ELR (cell line): ENCODE measurements at places on chromosomes 12 and 14.

DNA sequence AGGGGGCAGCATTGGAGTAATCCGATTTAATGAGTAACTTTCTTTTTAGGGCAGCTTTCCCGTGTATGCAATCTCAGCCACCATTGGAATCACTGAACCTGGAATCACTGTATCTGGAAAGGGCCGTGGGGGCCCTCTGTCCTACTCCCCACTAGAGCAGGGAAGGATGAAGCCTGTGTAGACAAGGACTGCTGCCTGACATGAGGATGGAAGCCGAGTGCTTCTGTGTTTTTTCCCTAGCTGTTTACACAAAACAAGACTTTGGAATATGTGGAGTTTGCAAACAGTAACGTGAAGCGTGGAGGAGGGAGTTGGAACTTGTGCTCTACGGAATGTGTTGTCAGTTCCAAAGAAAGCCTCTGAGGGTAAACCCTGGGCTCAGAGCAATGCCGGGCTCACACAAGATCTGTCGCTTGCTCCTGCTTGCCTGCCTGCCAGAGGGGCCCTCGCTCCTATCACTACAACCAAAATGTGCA, 32.4 kb upstream of the HDAC7 start:
- DNase-seq, result no peak

- DNase-seq, result peak; percentile 85
Observed at GRCh38 chr12:1594261-1595025, at the start of gene FBXL14. Gene FBXL14 (minus strand): TSS chr12:1594581. CDS start chr12:1594066, 515 bp downstream.

DNA sequence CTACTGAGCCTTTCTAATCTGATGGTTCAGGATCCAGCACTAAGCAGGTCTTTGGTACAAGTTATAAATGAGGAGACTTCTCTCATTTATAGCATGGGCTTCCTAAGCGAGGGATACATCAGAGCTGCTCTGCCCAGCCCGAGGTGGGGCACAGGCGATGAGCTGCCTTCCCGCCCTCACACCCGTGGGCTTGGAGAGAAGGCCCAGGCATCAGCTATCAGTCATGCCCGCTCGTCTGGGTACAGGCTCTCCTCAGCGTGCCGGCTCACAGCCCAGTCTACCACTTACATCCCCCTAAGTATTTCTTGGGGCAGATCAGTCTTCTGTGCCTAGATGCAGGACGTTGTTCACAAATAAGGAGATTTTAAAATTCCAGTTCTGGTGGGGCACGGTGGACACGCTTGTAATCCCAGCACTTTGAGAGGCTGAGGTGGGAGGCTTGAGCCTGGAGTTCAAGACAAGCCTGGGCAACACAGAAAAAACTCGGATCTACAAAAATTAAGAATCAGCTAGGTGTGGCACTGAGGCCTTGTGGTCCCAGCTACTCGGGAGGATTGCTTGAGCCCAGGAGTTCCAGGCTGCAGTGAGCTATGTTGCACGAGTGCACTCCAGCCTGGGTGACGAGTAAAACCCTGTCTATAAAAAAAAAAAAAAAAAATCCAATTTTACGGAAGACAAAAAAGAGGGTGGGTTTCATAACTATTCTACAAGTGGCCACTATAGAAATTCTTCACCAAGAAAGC, 57.0 kb downstream of the CCDC88C start:
- no peak for DNase-seq

DNA sequence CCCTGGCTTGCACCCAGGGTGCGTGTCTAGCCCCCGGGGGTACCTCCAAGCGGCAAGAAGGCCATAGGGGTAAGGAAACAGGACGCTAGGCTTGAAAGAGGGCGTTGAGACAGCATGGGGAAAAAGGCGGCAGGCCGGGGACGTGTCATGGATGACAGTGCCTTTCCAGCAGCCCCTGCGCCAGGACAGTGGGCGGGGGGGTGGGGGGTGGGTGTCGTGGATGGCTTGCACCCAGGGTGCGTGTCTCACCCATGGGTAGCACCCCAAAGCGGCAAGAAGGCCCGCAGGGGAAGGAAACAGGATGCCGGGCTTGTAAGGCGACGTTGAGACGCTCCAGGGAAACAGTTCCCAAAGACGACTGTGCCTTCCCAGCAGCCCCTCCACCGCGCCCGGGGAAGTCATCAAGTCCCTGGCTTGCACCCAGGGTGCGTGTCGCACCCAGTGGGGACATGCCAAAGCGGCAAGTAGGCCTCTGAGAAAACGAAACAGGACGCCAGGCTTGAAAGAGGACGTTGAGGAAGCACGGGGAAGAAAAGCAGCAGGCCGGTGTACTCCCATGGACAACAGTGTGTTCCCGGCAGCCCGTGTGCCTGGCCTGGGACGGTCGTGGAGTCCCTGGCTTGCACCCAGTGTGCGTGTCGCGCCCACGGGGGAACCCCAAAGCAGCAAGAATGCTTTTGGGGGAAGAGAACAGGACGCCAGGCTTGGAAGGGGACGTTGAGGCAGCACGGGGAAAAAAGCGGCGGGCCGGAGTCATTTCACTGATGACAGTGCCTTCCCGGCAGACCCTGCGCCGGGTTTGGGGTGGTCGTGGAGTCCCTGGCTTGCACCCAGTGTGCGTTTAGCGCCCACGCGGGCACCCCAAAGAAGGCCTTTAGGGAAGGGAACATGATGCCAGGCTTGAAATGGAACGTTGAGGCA, 163.5 kb upstream of the ALG10B start:
- DNase-seq, result no peak

DNA sequence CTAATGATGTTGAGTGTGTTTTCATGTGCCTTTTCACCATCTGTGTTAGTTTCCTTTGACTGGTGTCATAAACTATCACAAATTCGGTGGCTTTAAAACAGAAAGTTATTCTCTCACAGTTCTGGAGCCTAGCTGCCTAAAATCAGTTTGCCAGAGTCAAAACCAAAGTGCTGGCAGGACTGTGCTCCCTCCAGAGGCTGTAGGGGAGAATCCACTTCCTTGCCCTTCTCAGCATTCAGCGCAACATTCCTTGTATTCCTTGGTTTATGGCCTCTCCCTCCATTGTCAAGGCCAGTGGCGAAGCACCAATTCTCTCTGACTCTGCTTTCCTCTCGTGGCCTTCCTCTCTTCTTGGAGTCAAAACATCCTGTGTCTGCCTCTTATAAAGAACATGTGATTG, 174.2 kb upstream of the PDE3A start:
- no peak for DNase-seq

GRCh38 chr14:99067141-99067920, 204.7 kb downstream of the BCL11B start:
- DNase-seq, result no peak

- no peak for DNase-seq
Observed at GRCh38 chr14:53955229-53955556, 1.4 kb downstream of the BMP4 start.
